ENCODE measurements at places on chromosomes 6 and 20.

DNA sequence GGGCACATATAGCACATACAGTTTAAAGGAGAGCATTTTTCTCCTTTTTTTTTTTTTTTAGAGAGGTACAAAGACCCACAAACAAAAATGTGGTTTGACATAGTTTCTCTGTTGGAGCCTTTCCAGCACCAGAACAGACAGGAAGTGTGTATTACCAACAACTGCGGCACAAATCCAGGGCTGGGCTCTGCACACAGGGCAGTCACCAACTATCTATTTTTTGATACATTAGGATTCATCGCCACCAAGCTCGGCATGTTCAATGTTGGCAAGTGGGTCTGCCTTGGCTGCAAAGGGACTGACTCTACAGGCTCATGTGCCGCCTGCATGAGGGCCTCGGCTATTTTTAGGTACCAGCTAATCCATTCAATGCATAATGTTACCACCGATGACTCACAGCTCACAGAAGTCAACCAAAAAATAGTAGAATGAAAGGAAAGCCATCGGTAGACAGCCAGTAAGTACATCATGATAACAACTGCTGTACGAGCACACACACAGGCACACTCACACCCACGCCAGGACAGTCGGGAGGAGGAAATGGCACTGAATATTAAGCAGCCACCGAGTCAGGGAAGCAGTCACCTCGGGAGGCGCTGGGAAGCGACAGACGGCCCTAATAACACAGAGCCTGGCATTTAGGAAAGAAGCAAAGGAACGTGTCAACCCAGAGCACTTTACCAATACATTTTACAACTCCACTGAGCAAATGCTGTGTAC lies 81.6 kb downstream of the GMPR start:
- DNase-seq, result peak; percentile 44

DNA sequence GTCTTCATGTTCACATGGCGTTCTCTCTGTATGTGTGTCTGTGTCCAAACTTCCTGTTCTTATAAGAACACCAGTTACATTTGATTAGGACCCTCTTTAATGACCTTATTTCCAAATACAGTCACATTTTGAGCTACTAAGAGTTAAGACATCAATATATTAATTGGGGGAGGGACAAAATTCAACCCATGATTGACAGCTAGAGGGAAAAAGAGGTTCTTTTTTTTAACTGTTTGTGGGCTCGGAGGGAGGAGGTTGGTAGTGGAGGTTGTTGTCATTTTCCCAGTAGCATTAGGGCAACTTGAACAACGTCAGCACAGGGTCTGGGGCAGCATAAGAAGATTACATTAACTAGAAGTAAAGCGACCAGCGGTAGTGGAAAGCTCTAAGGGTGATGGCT lies 2.3 kb upstream of the GMDS start:
- DNase-seq, result no peak

- DNase-seq, result no peak
Observed at GRCh38 chr6:144581812-144582537, 296.8 kb downstream of the UTRN start.

DNA sequence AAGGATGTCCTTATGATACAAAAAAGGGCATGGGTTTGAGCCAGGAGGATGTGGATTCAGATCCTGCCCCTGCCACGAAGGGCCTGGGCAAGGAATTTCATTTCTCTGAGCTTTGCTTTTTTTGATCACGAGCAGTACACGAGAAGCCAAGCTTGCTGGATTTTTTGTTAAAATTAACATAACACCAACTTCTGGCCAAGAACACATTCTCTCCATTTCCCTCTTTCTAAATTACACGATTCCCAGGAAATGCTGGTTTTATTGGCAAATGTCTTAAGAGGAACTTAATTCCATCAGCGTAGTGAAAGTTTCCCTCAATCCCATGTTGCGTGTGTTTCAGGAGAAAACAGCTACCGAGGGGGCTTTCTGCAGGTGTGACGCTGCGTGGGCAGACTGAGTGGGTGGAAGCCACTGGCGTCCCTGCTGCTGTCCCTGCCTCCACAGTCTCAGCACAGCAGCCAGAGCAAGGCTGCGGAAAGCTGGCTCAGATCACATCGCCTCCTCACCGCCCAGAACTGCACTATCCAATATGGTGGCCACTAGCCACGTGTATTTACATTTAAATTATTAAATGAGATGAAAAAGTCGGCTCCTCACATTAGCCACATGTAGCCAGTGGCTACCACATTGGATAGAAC lies 120.8 kb upstream of the INSM1 start:
- no peak for DNase-seq

DNA sequence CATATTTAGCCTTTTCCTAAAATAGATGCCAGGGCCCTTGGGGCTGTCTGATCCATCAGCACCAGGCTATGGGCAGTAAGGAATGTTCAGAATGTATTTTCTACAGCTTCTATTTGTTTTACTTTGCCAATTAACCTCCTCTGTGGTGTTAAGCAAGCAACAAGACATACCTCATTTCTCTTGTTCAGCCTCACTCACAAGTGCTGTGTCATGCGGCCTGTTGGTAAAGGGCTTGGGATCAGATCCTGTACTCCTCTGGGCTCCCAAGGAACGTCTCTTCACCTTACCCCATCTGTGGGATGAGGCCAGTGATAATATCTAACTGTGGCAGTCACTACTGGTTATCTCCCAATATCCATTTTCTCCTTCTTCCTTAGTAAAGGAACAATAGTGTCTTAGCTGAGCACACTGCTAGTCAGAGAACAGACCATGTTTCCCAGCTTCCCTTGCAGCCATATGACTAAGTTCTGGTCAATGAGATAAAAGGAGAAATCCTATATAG lies 7.0 kb upstream of the DSTN start:
- DNase-seq, result no peak

DNA sequence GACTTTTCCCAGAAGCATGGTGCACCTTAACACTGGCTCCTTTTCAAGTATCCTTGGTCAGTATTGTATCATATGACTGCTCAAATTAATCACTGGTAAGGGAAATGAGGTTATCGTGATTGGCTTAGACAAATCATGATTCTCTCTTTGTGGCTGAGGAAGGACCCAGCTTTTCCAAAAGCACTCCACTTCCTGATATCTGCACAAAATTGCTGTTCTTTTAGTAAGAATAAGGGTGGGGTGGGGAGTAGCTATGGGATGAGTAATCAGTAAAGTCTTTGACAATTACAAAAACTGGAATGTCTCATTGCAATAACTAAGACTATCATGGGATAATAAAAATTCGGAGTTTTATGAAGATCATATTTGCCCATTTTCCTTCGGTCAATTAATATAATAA lies 9.0 kb upstream of the RIPPLY2 start:
- DNase-seq, result no peak

GRCh38 chr6:118660218-118660569 lies 8.8 kb upstream of the CEP85L start:
- DNase-seq, result no peak
